Activated CD4-positive, alpha-beta T cell treated with anti-CD3 and anti-CD28 coated beads for 4 hours (primary cell): ENCODE measurements at places on chromosomes 4 and X.

DNA sequence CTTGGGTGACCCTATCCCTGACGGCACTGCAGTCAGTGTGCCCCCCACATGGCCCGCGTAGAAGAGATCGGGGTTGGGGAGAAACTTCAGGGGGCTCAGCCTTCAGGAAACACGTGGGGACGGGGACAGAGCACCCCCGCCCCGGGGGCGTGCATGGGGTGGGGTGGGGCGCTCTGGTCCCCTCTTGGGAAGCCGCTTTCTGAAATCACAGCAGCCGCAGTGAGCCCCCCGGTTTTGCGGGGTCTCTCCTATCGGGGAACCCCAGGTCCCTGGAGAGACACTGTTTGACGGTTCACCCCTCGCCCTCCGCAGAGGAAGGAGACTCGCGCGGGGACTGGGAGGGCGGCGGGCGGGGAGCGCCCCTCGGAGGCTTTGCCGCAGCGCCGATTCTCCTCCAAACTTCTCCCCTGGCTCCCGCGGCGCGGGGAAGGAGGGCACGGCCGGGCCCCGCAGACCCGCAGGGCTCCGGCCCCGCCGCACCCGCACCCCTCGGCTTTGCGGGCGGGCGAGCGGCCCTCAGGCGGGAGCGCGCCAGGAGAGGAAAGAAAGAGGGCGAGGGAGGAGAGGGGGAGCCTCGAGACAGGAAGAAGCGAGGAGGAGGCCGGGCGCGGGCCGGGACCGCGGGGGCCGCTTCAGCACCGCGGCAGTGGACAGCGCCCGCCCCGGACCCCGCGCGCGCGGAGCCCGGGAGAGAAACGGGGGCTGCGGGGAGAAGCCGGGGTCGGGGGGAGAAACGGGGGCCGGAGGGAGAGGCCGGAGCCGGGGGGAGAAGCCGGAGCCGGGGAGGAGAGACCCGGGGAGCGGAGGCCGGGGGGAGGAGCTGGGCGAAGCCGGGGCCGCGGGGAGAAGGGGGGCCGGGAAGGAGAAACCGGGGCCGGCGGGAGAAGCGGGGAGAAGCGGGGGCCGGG is 612 bp downstream of the CPLX1 start:
- peak; percentile 19 for DNase-seq

DNA sequence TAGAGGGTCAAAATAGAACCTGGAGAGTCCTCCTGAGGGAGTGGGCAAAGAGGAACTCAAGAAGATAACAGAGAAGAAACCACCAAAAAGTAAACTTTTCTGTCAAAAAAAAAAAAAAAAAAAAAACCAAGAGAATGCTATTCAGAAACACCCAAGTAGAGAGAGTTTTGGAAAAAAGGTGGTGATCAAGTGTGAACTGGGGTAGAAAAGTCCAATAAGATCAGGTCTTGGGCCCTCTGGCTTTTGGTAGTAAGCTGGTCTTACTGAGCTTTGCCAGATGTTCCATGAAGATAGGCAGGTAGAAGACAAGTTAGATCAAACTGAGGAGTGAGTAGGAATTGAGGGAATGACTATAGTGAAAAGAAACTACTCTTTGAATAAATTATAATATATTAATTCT is 167.5 kb downstream of the COL25A1 start:
- no peak for DNase-seq

DNA sequence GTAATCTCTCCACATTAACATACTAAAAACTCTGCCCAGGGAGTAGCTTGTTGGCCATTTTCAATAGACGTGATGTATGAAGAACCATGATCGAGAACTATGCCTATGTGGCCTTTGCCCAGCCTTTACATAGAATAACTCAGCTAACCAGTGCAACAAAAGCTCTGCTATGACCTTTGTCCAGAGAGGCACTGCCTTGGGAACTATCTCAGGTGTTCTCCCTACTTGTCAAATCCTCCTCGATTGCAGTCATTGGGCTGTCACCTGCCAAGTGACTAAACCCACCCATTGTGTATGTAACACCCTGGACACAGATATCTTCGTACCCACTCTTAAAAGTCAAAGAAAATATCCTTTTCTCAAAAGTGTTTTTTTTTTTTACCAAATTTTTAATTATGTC is 610.3 kb upstream of the GALNTL6 start:
- no peak for DNase-seq

GRCh38 chrX:22136711-22137110 is 104.6 kb downstream of the PHEX start:
- no peak for DNase-seq

DNA sequence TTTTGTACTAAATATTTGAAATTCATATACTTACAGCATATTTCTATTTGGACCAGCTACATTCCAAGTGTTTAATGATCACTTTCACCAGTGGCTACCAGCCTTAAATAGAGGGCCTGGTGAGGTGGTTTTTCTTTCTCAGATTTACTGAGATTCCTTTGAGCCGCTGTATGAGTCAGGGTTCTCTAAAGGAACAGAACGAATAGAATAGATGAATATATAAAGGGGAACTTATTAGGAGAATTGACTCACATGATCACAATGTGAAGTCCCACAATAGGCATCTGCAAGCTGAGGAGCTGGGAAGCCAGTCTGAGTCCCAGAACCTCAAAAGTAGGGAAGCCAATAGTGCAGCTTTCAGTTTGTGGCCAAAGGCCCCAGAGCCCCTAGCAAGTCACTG is 146.2 kb upstream of the TLL1 start:
- no peak for DNase-seq

GRCh38 chr4:164011791-164012190 is 517.3 kb downstream of the TMA16 start:
- no peak for DNase-seq

- no peak for DNase-seq
These were observed 10.4 kb downstream of the MAD2L1 start for GRCh38 chr4:120056246-120056645.

GRCh38 chr4:148116969-148117368 is 325.2 kb downstream of the NR3C2 start:
- DNase-seq, result no peak

DNA sequence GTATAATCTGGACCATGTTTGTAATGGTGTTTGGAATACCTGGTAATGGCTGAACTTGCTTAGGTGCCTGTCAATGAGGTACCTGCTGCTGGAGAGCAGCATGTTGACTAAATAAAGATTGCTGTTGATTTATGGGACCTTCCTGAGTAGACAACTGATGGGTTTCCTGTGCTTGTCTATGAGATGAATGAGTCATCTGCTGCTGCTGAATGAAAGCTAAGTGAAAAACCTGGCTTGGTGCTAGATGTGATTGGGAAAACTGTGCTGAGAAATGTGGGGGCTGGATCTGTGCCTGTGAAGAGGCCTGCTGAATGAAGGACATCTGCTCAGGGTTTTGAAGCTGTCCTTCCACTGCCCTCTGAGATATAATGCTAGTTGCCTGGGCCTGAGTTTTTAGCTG is 69.6 kb downstream of the WNK3 start:
- no peak for DNase-seq

GRCh38 chr4:177393236-177393635 is 49.0 kb downstream of the AGA start:
- DNase-seq, result no peak

GRCh38 chrX:106611317-106611678 is 480 bp upstream of the RADX start:
- DNase-seq, result no peak

DNA sequence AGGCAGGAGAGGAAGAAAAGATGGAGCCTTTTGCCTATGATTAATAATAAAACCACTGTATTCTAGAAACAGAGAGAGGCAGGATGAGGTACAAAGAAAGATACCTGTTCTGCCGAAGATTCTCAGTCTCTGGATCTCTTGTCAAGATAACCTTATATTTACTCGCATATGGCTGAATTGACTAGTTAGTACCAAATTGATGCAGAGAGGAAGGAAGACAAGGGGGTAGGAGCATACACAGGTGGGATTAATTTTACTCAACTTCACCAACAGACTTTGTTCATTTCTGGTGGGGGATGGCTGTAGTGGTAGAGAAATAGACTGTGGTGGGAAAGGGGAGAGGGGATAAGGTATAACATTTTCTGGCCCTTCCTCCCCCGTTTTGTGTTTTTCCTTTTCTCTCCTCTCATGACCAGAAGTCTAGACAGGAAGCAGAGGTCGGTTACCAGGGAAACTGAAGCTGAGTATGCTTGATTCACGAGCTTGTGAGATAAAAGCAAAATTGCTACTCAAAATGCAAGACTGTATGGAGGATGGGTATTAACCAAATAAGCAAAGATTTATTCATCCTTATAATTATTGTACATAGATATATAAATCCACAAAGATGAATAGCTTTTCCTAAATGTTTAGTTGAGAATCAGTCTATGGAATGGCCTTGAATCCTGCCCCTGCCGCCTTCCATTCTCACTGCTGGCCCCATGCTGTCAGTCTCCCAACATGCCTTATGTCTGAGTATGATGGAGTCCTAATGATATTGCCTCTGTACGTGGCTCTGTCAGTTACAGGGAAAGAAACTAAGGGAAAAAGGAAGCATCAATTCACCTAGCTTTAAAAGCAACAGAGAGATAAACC is 17.8 kb upstream of the PAGE2B start:
- DNase-seq, result peak; percentile 29

GRCh38 chr4:123363729-123364128 is 32.9 kb upstream of the SPRY1 start:
- DNase-seq, result no peak

DNA sequence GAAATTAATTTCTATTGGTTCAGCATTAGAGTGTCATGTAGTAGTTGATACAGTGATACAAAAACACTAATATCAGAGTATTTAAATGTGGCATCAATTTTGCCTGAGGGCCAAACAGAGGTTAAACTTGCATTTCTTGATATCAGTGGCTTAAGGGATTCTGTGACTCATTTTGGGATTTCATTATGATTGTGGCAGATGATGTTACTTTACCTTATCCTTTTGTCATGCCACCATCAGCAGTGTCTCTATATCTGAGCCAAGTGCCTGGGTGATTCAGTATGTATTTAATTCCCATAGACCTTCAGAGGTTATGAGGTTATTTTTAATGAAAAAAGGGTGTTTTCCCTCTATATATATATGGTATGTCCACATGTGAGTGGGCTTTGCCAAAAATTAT is 582.9 kb downstream of the ADGRL3 start:
- DNase-seq, result no peak

- no peak for DNase-seq
These were observed 47.5 kb downstream of the NKX6-1 start for GRCh38 chr4:84451546-84451945.

GRCh38 chr4:69707807-69708206 is 52.6 kb downstream of the SULT1B1 start:
- no peak for DNase-seq

DNA sequence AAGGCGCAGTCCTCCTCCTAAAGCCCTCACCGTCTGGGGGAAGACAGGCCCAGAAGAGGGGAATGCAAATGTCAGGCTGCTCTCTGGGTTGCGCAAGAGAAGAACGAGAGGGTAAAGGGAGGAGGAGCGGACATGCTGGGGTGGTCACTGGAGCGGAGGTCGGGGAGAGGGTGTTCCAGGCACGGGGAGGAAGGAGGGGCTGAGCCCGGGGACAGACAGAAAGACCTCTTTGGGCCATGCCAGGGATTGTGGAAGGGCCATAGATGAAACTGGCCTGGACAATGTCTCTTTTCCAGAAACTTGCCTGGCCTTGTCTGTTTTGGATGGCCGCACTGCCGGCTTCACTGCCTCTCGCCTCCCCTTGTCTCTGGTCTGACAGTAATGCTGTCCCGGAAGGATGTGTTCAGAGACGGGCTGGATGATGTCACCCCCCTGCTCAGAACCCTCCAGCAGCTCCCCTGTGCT is 121.0 kb downstream of the SORCS2 start:
- DNase-seq, result no peak

DNA sequence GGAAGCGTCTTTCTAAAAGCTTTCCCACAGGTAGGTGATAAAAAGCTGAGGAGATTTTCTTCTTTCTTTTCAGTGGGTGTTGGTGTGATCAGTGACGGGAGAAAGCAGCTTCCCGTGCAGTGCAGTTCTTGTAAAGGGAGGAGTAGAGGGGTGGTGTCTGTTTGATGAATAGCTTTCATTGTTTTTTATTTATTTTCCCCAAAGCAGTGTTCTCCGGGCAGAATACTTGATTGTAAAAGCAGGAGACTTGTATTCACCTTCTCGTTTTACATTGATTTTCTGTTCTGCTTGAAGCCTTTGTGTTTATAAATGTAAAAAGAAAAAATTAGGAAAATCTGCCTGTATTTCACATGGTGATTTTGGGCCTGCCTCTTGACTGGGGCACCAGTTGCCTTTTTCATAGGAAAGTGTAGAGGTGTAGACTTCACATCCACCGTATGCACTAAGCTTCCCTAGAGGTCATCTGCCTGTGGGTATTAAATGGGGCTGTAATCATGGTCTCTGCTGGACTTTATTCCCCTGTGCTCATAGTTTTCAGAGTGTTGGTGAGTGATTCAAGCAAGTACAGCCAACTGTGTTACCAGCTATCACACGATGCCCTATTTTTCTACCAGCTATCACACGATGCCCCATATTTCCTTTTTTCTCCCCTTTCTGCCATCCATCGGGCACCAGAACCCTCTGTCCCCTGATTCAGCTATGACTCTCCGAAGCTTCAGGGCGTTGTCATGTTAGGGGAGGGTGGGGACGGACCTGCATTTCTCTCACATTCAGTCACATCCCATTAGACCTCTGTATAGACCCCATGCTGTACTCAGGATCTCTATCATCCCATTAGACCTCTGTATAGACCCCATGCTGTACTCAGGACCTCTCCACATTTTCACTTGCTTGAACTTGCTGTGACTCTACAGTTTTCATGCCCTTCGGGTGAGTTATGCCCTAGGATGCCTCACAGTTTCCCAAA is 526.5 kb downstream of the TRIML1 start:
- no peak for DNase-seq

- no peak for DNase-seq
These were observed 74.8 kb upstream of the EGFL6 start for GRCh38 chrX:13494562-13494961.

GRCh38 chr4:169593050-169593560 is 19.3 kb downstream of the NEK1 start:
- no peak for DNase-seq

GRCh38 chr4:129738175-129738574 is 642.2 kb downstream of the C4orf33 start:
- DNase-seq, result no peak

- no peak for DNase-seq
These were observed 298.1 kb upstream of the TRAM1L1 start for GRCh38 chr4:117383468-117383867.

DNA sequence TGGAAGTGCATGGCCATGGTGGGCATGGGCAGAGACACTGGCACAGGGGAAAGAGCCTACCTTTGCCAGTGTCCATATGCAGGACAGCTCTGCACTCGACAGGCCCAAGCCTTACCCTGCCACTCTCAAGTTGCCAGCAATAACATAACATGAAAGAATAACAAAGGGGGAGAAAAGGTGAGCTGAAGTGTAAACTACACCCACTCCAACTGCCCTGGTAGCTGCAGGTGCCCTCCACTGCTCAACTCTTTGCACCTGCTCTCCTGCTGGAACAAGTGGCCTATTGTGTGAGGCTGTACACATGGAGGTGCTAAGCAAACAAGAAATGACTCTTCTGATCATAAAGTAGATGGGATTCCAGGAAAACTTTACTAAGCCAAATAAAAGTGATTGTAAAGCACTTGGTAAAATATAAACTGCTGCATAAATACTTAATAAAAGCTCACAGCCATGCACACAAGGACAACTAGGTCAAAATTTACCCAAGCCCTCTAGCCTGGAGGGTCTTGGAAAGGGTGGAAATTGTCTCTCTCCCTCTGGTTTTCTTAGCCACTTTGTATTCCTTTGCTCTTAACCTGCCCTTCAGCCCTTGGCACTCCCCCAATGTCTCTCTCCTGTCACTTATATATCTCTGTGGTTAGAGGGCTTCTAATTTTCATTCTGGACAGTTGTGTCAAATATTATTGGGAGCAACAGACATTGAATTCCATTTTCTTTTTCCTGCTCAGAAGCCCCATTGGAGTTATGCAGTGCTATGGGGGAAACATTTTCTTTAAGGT is 261.2 kb upstream of the GPC4 start:
- no peak for DNase-seq
